ENCODE measurements at places on chromosomes 1 and 21.

DNA sequence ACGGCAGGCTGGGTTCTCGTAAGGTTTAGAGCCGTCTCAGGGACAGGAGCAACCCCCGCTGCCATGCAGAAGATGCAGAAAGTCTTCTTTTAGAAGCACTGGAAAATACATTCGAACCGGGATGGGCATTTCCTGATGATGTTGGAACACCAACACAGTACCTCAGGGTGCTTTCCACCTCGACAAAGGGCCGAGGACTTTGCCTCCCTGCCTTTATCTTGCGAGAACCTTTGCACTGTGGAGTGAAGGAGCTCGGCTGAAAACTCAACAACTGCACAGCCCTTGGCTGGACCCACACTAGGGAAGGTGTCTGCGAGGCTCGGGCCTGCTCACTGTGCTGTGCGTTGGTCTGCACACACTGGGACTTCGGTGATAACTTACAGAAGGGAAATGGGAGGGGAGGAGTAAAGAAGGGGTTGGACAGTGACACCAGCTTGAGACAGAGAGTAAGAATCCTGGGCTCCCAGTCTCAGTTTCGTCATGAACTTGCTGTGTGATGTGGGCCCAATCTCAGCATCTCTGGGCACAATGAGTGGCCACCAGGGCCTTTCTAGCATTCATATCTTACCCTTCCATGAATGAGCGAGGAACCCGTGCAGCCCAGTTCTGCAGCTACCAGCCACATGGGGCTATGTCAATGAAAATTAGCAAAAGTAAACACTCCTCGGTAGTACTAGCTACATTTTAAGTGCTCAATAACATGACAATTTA is 18.2 kb downstream of the RCAN1 start:
- DNase-seq: no peak

DNA sequence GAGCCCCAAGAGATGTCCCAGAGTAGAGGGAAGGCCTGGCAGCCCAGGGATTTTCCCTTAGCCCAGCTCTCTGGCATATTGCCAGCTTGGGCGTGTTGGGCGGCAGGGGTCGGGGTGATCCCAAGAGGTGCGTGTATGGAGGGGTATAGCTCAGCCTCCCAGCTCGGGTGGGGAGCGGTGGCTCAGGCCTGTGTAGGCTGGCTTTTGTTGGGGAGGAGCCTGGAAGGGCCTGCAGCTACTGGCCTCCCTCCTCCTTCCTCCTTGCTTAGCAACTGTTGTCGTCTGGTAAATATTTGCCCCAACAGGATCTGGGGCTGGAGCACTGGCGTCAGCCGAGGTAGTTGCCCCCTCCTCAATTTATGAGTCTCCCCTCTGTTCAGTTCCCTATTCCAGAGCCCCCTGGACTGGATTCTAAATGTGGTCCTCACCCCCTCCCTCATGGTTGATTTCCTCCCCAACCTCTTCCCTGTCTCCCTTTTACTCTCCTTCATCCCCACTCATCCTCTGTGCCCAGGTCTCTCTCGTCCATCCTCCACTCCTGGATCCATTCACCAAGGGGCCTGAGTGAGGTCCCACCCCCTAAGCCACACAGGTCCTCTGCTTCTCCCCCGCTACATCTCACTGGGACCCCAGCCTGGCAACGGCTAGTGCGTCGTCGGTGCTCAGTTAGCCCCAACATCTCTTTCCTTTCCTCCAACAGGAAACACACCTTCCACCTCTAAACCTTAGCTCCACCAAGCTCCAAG is 10.3 kb upstream of the LMNA start:
- DNase-seq: no peak

GRCh38 chr1:181095763-181096184 is 7.3 kb downstream of the IER5 start:
- DNase-seq: no peak

- DNase-seq: no peak
These were observed 27.8 kb downstream of the NTPCR start for GRCh38 chr1:232978091-232978634.

DNA sequence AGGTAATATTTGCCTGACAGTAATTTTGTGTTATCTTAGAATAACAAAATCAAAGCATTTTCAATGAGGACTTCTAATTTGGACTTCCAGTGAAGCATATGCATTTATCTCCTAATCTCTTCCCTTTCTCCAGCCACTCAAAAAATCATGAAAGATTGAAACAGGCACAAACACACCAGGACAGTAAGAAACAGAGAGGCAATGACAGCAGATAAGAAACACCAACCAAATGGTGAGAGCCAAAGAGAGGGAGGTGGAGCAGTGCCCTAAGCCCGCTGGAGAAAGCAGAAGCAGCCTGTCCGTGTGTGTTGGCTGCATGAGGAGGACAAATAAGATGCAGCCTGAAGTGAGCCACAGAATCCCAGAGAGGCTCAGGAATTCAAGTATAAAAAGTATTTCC is 39.0 kb downstream of the SLC44A3 start:
- DNase-seq: no peak

DNA sequence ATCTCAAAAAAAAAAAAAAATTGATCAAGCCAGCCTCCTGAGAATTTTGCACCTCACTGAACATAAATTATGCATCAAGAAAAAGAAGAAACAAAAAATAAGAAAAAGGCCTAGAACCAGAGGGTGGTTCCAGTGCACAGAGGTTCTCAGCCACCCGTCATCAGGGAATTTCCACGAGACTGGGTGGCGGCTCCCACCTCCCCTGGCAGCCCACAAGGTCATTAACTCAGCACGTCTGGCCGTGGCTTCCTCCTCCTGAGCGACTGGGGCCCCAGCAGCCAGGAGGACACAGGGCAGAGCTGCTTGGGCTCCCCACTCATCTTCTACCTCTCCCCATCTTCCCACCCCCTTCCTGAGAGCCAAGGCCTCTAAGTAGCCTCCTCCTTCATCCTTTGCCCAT is 15.7 kb upstream of the TMEM51 start:
- DNase-seq: no peak

DNA sequence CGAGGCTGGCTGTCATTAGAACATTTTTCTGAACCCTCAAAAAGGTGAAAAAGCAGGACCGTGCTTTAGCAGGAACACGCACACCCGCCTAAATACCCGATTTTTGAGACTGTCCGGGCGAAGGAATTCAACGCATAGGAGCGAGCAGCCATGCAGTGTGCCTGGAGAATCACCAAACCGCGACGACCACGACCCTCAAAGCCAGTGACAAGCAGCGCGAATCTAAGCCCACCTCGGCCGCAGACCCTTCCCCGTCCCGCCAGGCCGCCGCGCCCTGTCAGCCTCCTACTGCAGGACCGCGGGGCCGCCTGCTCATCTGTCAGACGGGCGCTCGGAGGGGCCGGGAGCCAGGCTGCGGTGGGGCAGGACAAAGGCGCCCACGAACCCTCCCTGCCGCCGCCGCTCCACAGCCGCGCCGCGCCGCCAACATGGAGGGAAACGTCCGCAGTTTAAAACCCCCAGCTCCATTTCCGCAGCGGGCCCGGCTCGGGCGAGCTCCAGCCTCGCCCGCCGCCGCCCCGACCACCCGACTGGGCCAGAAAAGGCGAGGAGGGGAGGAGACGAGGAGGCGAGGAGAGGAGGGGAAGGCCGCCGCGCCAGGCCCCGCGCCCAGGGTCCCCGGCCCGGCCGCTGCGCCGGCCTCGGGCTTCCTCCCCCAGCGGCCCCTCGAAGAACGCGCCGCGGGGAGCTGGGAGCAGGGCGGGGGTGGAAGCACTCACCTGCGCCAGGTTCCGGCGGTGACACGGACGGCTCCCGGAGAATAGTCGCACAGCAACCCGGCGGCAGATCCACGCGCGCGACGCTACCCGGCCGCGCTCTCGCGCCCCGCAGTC is at the start of gene LBR:
Gene LBR (minus strand): TSS at position 804 of the 833 bp plus-strand sequence. CDS start 3,963 bp downstream, outside the sequence.
- DNase-seq: peak; percentile 6

DNA sequence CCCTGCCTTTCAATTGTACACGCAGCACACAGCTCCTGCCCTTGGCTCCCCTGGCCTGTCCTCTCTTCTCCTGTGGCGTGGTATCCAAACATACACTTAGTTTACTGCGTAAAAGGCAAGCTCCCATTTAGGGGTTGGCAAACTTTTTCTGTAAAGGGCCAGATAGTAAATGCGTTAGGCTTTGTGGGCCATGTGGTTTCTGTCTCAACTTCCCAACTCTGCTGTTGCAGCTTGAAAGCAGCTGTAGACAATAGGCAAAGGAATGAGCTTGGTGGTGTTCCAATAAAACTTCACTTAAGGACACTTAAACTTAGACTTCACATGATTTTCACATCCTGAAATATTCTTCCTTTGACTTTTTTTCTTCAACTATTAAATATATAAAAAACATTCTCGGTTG is 63.3 kb downstream of the RHOU start:
- no peak for DNase-seq

DNA sequence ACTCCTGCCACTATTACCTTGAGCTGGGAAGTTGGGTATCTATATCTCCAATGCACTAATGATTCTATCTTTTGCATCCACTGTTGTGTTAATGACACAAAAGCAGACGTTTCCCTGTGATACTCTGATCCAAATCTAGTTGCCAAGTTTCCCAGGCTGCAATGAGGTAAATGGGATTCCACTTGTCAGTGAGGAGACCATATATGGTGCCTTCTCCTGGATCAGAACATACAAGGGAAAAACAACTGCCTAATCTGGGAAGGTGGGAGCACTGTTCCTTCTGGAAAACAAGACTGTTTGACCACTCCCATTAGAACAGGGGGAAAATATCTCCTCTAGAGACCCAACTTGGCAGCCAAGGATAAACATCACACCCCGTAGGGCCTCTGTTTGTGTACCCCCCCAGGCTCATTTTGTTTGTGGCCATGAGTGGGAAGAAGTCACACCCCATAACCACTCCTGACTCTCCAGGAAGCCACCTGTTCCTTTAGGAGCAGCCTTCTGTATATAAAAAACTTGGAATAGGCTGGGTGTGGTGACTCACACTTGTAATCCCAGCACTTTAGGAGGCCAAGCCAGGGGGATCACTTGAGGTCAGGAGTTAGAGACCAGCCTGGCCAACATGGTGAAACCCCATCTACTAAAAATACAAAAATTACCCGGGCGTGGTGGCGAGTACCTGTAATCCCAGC is 28.5 kb upstream of the SLC6A9 start:
- DNase-seq: no peak

DNA sequence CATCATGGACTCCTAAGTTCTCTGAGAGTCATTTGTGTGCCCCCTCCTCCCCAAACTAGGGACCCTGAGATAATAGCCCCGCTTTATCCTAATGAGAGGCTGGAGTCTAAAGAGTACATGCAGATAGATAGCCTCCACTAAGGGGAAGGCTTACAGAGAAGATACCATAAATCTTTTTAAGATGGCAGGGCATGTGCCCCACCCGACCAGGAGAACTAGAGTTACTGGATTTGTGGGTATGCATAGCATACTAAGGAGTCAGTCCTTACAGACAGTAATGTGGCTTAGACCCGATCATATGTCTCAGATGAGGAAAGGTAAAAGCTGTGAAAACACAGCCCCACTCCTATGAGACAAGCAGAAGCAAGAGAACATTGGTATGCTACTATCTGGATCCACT is 25.7 kb upstream of the PKN2 start:
- DNase-seq: no peak

GRCh38 chr21:41835711-41836154 is 43.4 kb downstream of the PRDM15 start:
- DNase-seq: no peak

DNA sequence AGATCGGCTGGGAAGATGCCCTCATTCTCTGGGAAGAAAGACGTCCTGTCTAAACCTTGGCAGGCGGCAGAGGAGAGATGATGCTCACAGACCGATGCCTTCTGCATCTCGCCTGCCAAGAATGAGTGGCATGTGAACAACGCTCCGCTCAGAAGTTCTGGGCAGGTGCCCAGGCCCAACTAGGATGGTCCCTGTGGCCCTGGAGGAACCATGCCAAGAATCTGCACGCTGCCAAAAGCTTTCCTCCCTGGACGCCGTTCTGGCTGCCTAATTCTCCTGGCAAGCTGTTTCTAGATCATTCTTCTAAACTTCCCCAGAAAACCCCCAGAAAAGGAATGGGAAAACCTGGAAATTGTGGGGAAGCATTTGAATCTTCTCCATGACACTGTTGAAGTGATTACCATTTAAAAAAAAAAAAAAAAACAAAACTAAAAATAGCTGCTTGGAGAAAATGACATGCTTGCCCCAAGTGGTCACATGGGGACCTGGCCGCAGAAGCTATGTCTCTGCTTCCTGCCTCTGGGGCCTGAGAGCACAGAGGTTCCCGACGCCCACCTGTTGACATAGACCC is 440.9 kb downstream of the PRDM2 start:
- no peak for DNase-seq

DNA sequence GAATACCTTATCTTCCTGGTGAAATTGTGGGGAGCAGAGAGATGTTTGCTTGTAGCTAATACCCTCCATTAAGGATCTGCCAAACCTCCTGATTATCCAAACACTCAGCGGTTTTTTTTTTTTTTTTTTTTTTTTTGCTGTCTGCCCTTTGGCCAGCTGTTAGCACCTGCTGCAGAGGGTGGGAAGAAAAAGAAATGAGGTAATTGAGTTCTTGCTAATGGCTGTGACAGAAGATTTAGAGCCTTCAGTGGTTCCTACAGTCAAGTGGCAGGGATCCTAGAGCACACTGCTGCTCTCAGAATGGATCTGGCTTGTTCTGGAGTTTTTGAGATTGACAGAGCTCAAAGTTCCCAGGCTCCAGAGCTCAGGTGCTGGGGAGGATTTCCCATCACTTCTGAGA is 342.5 kb downstream of the DISC1 start:
- DNase-seq: no peak

- DNase-seq: no peak
These were observed 321.3 kb downstream of the KIF26B start for GRCh38 chr1:245475961-245476516.

GRCh38 chr1:33424610-33425009 is 6.3 kb downstream of the PHC2 start:
- DNase-seq: no peak
